ENCODE measurements at places on chromosomes 6 and 20.

DNA sequence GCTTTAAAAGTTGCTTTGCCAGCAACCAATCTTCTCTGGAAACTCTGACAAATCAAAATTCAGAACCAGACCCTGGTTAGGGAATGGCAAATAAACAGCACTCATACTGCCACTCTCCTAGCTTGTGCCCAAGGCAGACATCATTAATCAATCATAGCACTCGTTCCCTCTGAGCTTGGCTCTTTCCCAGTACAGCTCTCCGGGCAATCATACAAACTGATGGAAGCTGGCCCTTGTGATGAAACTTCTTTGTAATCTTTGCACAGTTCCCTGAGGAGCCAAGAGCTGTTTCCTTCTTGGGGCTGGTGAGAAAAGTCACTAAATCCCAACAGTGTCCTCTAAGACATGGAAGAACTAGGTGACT lies 34.7 kb downstream of the KIAA1755 start:
- DNase-seq = no peak

DNA sequence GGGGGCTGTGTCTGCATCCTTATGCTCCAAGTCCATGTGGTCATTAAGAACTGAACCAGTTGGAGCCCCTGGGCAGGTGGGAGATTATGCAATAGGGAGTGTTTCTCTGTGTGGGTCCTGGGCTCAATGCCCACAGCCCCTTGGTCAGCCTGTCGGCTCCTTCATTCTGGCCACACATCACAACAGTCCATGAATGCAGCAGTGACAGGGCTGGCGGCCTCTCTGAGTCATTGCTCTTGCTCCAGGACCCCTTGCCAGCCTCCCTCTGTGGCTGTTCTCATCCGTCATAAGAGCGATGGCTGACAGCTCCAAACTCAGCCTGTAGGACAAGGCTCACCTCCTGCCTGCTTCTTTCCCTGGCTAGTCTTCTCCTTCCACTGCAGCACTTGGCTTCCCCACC lies 609.5 kb upstream of the CDH4 start:
- DNase-seq = no peak

DNA sequence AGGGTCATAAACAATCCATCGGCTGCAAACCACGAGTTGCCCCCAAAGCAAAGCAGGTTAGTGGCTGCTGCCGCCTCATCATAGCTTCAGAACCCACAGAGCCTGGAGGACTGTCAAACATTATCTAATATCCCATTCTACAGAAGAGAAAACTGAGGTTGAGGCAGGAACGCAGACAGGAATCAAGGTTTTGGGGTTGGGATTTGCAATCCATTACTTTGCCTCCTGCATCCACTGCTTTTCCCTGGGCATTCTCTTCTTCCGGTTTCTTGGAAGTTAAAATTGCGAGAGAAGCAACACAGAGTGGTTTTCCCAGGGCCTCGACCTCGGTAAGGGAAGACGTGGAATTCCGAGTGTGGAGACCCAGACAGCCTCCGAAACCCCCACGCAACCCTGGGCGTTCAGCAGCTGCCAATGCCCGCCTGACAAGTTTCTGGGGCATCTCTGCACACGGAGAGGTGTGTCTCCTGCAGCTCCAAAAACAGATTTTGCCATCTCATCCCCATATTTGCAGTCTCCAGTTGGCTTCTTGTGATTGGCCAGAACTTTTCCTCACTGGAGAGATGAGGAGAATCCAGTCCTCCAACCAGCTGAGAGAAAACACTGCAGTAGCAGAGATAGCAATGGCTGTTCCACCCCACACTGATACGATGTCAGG lies 45.5 kb upstream of the SNAP25 start:
- no peak for DNase-seq

DNA sequence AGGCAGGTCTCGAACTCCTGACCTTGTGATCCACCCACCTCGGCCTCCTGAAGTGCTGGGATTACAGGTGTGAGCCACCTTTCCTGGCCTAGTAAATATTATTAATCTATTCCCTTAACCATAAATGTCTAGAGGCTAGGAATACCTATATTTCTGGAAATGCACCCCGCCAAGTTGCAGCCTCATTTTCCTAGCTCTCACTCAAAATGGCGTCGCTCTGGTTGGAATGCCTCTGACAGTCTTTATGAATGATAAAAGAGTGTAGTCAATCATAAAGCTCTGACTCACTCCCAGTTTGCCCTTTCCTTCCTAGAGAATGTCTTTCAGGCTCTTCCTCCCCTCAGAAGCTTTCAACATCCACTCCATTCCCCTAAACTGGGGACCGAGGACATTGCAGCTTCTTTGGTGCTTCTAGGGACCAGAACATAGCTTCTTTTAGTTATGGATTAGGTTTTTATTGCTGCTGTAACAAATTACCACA lies 14.1 kb upstream of the TRIM26 start:
- no peak for DNase-seq

DNA sequence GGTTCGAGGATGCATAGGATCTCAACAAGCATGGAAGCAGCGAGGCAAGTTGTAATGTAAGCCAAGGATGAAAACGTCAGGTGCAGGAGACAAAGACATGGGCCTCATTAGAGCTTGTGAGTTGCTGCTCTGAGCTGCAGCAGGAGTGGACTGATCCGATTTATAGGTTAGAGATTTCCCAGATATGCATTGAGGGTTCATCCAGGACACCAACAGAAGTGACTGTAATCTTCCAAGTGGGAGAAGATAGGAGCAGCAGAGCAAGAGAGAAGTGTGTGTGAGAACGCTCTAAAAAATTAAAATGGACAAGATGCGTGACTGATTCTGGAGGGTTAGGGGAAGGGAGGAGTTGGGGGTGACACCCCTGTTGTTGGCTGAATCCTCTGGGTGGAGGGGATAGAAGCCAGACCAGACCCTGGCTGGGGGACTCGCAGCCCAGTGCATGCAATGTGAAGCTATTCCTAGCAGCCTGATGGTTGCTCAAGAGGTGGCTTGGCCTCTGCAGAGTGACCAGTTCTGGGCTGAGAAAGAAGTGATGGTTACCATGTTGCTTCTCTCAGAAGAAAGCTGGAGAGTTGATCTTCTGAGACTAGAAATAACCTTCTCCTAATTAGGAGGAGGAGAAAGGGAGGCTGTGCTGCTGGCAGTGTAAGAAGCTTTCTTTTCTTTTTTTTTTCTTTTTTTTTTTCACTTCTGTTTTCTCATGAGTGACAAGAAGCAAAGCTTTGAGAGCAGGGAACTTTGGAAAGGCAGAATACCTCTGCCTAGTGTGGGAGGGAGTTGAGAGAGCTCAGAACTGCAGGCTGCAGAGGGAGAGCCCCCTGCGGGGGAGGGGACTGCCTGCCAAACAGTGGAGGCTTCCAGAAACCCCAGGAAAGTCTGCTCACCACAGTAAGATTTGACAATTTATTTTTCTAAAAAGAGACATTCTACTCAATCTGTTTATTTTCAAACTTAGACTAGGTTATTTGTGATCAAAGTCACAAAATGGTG lies 116.9 kb downstream of the SLX4IP start:
- DNase-seq = no peak

GRCh38 chr6:105982761-105983540 lies 103.2 kb upstream of the PRDM1 start:
- no peak for DNase-seq

GRCh38 chr6:168631564-168631963 lies 190.6 kb downstream of the SMOC2 start:
- DNase-seq = no peak

- no peak for DNase-seq
Measured at GRCh38 chr6:88290411-88290810, 124.3 kb upstream of the CNR1 start.

DNA sequence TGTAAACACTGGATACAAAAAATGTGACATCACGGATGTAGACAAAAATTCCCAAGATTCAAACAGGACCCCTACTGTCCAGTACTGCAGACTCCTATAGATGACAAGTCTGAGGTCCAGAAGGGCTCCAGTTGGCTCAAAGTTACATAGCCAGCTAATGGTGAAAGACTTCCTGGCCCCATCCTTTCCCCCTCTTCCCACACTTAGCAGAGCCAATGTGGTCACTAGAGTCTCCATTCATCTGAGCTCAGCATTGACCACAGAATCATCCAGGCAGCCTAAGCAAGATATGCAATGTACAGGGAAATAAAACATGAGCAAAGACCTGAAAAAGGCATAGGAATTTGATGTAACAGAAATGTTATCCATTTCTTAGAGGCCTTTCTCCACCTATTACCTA lies 180.5 kb downstream of the ADAT2 start:
- DNase-seq = no peak

- DNase-seq = no peak
Measured at GRCh38 chr6:68642977-68643376, 7.9 kb downstream of the ADGRB3 start.

DNA sequence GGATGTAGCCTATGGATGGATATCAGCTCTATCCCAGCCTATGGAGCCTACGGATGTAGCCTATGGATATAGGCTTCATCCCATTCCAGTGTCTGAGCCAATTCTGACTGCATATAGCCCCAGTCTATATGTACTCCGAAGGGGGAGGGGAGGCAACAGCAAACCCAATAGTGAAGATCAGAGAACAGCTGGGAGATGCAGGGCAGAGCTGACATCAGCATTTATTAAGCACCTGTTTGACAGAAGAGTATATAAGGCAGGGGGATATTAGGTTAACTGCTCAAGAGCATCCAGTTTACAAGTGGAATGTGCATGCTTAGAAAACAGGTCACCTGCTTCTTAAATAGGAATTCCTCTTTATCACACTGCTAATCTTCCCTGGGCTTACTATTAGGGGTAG lies 85.2 kb downstream of the TNFAIP3 start:
- DNase-seq = no peak

All from CD4-positive, alpha-beta T cell treated with Interleukin-4 for 4 hours (primary cell).